ENCODE measurements at places on chromosomes 13 and 19.

DNA sequence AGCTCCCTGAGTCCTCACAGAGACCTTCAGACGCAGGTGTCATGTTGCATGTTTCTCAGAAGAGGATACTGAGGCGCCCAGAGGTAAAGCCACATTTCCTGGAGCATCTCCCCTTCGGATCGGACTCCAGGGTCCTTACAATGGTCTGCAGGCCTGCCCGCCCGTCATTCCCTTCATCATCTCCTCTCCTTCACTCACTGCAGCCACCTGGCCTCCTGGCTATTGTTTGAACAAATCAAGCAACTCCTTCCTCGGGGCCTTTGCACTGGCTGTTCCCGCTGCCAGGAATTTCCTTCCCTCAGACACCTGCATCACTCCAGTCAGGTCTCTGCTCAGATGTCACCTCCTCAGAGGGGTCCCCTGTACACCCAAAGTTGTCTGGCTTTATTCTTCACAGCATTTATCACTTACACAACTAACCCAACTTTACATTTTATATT is 20.3 kb downstream of the CEACAM16 start:
- no peak for DNase-seq

DNA sequence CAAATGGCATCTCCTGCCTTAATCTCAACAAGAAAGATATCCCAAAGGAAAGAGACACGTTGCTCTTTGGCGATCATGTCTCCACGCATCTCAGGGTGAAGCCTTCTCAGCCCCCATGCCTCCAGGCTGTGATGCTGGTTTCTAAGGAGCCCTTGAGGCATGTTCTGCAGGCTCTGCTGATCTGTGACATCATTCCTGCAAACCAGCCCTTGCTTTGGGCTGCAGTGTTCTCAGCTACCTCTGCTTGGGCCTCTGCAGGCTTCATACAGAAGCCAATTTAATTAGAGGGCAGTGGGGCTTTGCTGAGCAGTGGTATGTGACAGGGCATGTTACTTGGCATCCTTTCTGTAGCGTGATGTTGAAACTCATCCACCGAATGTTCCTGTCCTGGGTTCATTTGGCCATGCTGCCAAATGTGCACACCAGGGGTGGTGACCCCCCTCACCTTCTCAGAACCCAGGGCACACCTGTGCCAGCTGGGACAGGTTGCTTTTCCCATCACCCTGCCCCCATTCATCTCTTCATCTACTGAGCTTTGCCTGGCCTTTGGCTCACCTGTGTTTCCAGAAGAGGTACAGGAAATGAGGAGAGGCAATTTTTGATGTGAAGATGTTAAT is 230.9 kb downstream of the TEX29 start:
- no peak for DNase-seq

DNA sequence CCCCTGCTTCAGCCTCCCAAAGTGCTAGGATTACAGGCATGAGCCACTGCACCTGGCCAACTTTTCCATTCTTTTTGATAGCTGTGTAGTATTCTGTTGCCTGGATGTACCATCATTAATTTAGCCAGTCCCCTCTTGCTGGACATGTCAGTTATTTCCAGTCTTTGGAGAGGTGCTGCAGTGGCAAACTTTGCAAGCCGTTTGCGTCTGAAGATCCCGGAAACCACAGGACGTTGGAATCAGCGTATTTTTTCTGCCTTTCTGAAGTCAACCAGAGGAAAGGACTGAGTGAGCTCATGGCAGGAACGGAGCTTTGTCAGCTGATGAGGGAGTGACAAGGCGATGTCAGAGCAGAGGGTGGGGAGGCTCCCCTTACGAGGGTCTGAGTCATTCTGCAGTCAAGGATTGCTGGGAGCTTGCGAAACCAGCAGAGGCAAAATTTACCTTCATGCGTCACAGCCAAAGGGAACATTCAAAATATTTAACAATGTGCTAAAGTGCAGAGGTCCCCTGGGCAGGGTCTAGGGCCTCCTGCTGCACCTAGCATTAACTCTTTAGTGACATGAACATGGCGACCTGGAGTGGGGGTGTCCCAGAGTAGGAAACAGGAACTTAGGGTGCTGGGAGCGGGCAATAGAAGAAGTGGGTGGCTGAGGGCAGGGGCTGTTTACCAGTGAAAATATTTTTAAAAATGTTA is 5.6 kb downstream of the C5AR1 start:
- no peak for DNase-seq

DNA sequence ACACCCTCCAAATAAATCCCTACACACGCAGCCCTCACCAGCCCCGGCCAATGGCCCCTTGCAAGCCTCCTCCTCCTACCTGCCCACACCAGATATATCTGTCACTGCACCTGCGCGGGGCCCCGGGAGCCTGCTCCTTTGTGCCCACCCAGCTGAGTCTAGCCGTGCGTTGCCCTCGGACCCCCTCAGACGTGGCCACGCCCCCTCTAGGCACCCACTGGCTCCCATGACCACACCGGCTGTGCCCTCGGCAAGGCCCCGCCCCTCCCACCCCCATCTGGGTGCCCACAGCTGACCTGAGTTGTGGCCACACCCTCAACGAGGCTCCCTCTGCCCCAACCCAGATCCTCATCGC is 6.3 kb upstream of the PNPLA6 start:
- no peak for DNase-seq

GRCh38 chr19:29682236-29682895 is 17.1 kb downstream of the PLEKHF1 start:
- DNase-seq, result no peak

DNA sequence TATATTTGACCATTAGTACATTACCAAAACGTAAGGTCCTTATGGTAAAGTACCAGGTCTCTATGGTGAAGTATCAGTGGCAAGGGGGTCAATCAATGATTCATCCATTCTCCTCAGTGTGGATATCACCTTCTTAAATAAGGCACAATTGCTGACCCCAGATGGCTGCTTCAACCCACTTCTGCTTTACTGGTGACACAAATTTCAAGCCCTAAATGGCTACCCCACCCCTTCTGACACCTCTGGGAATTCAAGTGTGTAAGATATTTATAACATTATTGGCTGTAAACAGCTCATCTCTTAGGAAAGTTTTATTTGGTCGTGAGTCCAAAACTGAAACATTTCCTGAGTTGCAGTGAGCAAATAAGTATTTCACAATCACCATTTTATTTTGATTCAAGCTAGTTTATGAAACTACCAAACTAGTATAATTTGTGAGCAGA is 7.9 kb upstream of the WBP4 start:
- DNase-seq, result no peak

DNA sequence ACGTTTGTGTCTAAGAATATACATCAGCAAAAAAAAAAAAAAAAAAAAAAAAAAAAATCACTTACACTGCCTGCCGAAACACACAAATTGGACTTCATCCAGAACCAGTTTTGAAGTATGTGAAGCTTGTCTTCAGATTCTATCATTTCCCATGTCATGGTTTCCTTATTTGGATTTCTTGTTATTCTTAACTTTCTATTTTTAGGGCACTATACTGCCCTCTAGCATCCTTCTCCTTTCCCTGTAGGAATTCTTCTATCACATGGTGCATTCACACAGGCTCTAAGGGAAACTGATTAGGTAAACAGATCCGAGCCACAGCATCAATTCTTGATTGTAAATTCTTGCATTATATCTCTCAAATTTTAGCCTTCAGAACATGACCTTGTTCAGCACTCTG is 1507.5 kb downstream of the OLFM4 start:
- DNase-seq, result no peak

DNA sequence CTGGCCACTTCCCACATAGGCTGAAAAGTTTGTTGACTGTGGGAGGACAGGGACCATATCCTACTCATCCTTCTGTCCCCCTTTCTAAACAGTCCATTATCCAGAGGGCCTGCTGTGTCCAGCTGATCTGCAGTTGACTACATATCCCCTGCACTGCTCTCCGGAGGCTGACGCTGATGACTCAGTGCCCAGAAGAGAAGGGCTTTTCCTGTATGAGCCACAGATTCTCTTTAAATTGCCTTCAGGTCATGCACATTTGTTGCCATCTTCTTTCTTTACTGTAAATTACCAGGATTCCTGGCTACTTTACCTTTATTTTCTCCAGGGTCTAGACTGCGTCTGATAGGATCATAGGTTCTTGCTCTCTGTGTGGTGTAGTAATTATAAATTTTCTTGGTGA is 125.2 kb downstream of the LACC1 start:
- no peak for DNase-seq

GRCh38 chr13:72025836-72026235 is 158.8 kb upstream of the DACH1 start:
- no peak for DNase-seq

DNA sequence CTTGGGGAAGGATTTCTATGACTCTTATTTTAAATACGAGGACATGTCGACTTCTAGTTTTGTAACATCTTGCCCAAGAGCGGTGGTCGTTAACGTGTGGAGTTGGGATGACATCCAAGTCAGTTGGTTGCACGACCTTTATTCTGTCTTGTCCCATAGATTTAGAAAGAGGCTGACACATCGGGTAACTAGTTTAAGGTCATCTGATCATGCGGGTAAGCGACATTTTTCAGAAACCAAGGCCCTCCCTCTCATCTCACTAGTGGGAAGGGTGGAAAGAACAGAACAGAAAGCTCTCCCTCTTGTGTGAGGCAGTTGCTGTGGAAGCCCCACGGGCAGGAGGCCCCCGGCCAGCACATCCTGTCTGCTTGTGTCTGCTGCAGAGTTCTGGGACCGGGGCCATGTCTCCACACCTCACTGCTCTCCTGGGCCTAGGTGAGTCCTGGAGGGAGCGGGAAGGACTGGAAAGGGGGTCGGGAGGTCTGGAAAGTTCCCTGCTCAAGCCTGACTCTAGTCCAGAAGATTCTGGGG is at the start of gene LAIR2:
LAIR2 (plus strand) TSS at position 314 of the 531 bp plus-strand sequence; CDS start at position 402, 88 bp downstream.
- DNase-seq, result no peak

GRCh38 chr13:62697701-62698100 is 1282.1 kb upstream of the PCDH20 start:
- DNase-seq, result no peak

DNA sequence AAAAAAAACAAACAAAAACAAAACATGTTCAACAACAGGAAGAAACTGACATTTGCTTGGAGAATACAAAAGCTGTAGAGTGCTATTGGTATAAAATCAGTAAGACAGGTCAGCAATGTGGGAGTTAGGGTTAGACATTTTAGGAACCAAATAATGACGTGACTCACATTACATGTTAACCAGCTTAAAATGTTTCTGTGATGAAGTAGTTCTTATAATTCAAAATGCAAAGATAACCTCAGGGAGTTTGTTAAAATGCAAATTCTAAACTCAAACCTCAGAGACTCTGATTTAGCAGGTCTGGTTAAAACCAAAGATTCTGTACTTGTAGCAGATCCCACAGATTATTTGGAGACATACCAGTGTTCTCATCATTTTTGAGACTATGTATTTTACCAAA is 549.4 kb upstream of the SLITRK1 start:
- no peak for DNase-seq

- DNase-seq, result no peak
Measured at GRCh38 chr19:10800488-10800887, 35.5 kb downstream of the TMED1 start.

GRCh38 chr13:51048166-51048461 is 63.0 kb downstream of the C13orf42 start:
- no peak for DNase-seq

DNA sequence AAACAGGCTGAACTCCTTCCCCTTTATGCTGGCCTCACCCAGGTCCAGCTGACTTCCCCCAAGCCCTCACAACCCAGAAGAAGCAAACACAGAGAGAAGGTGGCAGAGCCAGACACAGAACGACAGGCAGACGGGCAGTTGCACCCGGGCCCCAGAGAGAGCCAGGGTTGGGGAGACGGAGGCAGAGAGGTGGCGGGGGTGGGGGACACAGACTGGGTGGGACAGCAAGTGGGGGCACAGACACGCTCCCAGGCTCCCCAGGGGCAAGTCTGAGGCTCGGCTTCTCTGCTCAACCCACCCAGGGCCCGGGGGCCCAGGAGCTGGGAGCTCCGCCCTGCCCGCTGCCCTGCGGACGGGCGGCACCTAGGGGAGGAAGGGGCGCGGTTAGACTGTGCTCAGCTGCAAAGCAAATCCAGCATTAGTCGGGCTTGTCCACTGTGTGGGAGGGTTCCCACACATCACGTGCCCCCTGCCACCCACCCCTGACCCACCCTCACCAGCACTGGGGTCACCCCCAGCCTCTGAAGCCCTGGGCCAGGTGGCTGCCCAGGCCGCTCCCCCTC is 31.3 kb upstream of the ASF1B start:
- no peak for DNase-seq

DNA sequence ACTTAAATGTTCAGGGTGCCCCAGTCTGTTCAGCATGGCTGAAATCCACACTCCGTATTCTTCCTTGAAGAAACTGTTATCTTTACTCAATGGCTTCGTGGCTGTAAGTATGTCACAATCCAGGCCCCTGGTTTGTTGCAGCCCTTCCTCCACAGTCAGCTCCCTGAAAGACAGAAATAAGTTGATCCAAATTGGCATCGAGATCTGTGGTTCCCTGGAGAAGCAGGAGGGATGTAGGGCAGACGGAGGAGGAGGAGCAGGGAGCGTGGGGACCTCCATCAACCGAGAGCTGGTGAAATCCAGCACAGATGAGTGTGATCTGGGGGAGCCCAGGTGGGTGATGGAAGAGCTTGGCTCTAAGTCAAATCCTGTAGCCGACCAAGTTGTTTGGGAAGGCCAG is 304 bp downstream of the TSPAN16 start:
- no peak for DNase-seq

DNA sequence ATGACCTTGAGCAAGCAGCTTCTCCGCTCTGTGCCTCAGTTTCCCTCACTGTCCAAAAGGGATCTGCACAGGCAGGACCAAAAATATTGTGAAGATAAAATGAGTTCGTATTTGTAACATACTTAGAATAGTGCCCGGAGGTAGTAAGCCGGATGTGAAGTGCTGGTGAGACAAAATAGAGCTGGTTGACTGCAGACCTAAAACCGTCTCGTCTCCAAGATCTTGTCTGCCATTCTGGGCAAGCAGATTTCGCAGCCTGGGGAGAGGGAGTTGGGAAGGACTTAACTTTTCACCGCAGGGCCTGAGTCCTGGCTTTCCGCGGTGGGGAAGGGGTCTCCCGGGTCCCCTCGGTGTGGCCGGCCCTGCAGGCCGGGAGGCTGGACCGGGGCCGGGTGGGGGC is 8.2 kb upstream of the BBC3 start:
- no peak for DNase-seq

DNA sequence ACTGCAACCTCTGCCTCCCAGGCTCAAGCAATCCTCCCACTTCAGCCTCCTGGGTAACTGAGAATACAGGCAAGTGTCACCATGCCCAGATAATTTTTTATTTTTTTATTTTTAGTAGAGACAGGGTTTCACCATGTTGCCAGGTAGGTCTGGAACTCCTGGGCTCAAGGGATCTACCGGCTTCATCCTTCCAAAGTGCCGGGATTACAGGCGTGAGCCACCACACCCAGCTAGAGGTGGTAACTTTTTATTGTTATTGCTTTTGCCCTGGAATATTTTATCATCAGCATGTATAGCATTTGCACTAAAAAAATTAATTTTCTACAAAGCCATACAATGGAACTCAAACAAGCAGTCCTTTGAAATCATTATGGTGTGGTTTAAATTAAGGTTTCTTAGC is 14.0 kb downstream of the HAUS8 start:
- no peak for DNase-seq
